ENCODE measurements at places on chromosomes 5 and 9.

- DNase-seq = no peak
These were observed 5.7 kb downstream of the TMC1 start for GRCh38 chr9:72526901-72527800.

- peak; percentile 75 for DNase-seq
These were observed 12.8 kb upstream of the SRP19 start for GRCh38 chr5:112848116-112848811.

DNA sequence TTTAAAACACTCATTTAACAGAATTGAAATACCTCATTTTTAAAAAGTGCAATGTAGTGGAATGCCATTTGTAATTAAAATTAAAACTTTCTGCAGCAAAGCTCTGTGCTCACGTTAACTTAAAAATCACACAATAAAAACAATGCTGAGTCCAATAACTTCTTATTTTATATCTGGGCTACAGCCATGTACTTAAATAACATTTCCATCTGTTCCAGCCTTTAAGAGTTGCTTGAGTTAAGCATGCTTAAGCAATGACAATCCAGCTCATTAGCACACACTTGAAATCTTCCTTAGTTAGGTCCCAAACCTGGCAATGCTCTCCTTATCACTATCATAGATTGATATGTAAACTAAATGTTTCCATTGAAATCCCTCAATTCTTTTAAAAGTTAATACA, 132.3 kb upstream of the CDH12 start:
- DNase-seq = no peak

GRCh38 chr9:134533850-134534588, 107.6 kb upstream of the COL5A1 start:
- DNase-seq = no peak
